Activated CD4-positive, alpha-beta T cell treated with anti-CD3 and anti-CD28 coated beads, Interleukin-2, amount 10 ng/mL, durations not matched to agents 7 days and 5 days (primary cell): ENCODE measurements at places on chromosomes 11 and 22.

DNA sequence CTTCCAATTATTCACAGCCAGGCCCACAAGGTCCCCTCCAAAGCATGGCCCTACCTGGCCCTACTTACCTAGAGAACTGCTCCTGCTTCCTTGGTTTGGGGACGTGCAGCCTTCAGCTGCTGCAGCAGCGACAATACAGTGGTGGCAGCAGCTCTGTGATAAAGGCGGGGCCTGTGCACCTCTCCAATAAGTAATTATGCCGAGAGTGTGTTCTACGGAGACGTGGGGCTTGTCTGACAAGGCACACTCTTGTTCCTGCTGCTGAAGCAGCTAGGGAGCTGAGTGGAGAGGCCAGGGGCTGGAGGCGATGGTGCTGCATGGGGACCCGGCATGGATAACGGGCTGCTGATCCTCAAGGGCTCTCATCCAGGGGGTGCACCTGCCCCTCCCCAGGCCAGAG, 98.0 kb upstream of the THY1 start:
- no peak for DNase-seq

GRCh38 chr11:115893461-115894099, 389.4 kb upstream of the CADM1 start:
- DNase-seq, result no peak

DNA sequence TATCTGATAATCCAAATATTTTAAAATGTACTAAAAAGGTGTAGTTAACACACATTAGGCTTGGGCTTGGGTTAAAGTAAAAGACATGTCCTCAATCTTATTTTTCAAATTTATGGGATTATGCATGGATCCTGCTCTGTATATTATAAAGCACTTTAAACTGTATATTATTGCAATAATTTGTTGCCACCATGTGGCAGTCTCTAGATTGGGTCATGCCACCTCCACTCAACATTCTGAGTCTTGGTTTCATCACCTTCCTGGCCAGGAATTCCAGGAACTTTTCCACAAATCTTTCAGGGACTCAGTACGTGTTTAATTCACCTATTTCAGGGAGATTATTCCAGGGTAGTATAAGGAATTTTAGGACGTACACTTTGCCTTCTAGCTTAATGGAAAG, 695.5 kb downstream of the FAM181B start:
- DNase-seq, result no peak

DNA sequence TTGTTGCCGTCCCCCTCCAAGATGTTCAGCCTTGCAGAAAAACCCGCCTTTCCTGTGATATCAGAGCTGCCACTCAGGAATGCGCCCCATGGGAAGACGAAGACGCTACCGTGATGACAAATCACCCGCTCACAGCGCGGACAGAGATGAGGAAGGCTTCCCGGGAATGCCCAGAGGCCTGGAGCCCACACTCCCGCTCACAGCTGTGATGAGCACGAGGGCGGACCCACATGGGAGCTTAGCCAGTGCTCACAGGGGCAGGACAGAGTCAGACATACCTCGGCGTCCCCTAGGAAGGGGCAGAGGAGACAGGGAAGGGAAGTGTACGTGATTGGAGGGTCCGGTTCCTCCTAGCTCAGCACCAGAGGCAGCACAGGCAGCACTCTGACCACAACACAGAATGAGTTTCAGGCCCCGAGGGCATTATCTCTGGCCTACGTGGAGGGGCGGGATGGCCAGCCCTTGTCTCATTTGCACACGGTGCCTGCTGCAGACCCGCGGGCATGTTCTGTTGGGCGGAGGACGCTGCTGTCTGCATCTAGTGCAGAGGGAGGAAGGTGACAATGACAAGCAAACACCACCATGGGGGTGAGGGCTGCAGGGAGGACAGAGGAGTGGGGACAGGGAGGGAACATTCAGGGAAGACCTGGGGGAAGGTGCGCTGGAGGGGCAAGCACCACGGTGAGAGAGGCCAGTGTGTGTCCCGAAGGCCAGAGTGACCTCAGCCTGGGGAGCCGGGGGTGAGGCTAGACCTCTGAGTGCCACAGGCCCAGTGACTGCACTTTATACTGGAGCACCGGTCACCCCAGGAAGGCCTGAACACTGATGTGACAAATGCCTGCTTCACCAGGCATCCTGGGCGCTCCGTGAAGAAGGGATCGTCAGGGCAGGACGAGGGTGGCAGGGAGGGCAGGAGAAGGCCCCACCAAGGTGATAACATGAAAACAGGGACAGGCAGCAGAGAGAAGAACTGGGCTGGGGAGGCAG, 79.6 kb downstream of the CELSR1 start:
- no peak for DNase-seq

GRCh38 chr11:103035791-103036434, 56.0 kb downstream of the DCUN1D5 start:
- peak; percentile 70 for DNase-seq
